ENCODE measurements at places on chromosomes 3 and 15.

GRCh38 chr3:139505829-139506386, 29.6 kb upstream of the RBP2 start:
- no peak for DNase-seq

- no peak for DNase-seq
Observed at GRCh38 chr3:114108137-114108536, 51.6 kb downstream of the QTRT2 start.

DNA sequence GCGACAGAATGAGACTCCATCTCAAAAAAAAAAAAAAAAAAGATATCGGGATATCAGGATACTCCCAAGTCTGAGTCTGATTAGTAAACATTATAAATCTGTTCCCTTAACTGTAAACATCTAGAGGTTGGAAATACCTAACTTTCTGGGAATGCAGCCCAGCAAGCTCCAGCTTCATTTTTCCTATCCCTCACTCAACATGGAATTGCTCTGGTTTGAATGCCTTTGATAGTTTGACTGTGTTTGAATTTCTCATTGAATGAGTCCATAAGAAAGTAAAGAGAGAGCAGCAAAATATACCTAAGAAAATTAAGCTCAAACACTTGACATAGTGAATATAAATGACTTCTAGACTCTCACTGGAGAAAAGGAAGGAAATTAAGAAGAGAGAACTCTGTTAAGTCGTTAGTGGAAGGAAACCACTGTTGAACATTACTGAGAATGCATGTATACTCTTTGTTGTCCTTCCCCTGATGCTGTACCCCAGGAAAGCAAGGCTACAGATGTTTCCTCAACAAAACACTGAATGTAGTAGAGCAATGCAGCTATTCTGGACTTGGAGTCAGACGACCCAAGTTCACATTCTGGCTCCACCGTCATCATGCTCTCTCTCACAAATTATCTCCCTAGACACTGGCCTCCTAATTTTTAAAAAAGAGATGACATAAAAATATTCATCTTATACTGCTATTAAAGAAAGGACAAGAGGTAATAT, 62.4 kb downstream of the CD200 start:
- DNase-seq: no peak

- DNase-seq: no peak
Observed at GRCh38 chr15:88120026-88120425, 136.5 kb downstream of the NTRK3 start.

- no peak for DNase-seq
Observed at GRCh38 chr3:79765911-79766310, 1.9 kb downstream of the ROBO1 start.

GRCh38 chr3:17050071-17050470, 165.3 kb downstream of the PLCL2 start:
- no peak for DNase-seq

- peak; percentile 63 for DNase-seq
Observed at GRCh38 chr3:188954590-188955208, 217.1 kb upstream of the TPRG1 start.

GRCh38 chr3:157618075-157618760, 115.0 kb upstream of the VEPH1 start:
- DNase-seq: peak; percentile 83

DNA sequence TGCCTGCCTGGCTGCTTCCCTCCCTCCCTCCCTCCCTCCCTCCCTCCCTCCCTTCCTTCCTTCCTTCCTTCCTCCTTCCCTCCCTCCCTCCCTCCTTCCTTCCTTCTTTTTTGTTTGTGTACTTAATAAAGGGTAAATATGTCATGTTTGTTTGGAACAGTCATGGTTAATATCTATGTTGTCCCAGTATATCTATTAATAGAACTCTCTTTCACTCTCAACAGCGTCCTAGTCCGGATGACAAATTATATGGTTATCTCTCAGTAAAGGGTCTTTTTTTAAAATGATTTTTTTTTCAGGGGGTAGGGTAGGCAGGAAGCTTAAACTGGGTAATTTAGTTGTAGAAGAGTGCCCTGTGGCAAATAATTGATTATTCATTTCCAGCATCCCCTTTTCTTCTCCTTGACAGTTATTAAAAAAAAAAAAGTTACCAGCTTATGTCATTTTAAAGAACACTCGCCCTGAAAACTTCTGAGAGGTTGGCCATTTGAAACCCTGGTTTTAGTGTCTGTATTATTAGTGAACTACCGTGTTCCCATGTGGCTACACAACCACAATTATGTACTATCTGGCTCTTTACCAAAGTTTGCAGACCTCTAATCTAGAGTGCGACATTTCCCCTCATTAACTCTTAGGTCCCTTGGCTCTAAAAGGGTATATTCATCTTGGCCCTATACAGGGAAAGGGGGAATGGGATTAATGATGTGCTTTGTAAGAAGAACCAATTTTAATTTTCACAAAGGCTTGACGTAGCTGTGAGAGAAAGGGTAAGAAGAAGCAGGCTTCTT, 13.7 kb downstream of the TAGLN3 start:
- DNase-seq: no peak

DNA sequence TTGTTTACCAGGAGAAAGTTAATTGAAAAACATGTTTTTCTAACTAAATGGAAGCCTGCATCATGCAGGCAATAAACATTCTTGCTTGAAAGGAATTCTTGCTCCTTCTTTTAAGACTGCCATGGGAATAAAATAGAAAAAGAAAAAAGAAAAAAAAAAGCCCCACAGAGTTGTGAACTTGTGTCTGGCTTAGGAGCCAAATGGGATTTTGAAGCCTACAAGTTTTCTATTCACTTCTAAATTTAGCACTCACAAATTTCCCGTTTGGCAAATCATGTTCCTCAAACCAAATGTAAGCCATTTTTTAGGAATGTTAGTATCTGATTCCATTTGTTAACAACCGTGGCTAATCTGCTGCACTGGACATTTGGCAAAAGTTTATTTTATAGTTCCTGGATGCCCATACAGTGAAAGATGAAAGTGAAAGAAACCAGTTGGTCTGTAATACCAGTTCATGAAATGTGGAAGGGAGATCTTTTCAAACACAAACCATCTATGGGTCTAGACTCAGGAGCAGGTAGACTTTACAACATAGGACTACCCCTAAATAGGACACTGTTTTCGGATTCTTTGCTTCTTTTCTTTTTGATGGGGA, 133.8 kb upstream of the GMNC start:
- DNase-seq: no peak

GRCh38 chr3:183310936-183311335, 57.9 kb downstream of the B3GNT5 start:
- no peak for DNase-seq
